ENCODE measurements at places on chromosomes 7 and 10.

DNA sequence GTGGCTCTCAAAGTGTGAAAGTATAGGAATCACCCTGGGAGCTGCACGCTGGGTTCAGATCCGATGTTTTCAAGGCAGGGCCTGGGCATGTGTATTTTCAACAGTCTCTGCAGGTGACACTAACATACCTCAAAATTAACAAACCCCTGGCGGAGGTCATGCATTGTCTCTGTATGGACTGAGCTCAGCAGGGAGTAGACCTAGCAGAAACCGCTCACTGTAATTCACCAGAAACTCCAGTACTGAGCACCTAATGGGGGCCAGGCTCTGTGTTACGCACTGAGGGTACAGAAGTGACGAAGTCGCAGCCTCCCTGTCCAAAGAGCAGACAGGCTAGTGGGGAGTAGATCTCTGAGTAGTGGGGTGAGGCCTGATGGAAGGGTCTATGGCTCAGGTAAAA, 5.6 kb downstream of the STRA8 start:
- no peak for DNase-seq

GRCh38 chr10:100828738-100829096, 83.3 kb downstream of the PAX2 start:
- DNase-seq, result no peak

- peak; percentile 49 for DNase-seq
Measured at GRCh38 chr7:30028749-30029635, 780 bp downstream of the PLEKHA8 start.

DNA sequence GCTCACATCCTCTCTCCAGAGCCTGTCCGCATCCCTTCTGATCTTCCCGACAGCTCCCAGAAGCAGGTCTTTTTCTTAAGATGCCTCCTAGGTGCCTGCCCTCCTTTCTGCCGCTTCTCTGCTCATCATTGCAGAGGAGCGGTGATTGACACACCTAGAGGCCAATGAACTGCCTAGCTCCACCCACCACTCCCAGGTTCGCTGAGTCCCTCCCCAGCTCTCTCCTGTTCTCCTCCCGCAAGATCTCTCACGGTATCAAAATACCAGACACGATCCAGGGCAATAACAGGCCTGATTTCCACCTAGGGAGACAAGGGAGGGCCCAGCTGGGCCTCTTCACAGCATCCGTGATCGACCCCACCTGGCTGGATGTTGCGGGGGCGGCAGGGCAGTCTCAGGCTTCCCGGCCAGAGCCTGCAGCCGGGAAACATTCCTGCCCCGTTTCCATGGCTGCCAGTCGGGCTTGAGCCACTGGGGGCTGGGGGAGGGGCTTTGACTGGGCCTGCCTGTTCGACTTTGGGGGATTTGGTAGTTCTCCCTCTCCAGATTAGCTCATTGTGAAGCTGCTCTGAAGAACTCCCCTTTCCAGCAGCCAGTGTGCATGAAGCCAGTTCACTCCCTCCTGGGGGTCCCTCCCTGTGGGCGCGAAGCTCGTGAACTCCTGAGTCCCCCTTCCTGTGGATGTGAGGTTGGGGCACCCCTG, 373.5 kb downstream of the RPS24 start:
- peak; percentile 71 for DNase-seq

DNA sequence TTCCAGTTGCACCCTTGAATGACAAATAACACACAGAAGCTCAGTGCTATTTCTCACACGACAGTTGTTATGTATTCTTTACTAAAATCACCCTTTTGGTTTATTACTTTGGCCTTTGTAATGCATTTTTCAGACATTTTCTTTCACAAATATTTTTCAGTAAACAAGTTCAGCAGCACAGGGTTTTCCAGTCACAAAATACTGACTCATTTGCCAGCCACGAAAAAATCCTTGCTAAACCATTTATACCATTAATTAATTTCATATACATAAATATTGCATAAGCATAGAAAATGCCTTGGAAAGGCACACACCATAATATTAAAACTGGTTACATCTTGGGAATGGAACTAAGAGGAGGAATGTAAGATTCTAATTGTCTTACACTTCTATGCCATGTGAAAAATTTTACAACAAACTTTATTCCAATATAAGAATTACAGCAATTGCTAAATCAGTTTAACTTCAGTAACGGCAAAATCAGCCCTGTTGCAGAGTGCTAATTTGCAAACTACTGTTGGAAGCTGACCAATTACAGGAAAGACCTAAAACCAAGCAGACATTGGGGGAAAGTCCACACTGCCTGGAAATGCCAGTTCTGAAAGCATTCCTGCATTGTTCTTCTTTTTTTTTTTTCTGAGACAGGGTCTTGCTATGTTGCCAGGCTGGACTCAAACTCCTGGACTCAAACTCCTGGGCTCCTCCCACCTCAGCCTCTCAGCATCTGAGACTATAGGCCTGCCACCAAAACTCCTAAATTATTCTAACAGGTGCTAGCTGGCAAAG, 31.6 kb upstream of the PBLD start:
- no peak for DNase-seq

DNA sequence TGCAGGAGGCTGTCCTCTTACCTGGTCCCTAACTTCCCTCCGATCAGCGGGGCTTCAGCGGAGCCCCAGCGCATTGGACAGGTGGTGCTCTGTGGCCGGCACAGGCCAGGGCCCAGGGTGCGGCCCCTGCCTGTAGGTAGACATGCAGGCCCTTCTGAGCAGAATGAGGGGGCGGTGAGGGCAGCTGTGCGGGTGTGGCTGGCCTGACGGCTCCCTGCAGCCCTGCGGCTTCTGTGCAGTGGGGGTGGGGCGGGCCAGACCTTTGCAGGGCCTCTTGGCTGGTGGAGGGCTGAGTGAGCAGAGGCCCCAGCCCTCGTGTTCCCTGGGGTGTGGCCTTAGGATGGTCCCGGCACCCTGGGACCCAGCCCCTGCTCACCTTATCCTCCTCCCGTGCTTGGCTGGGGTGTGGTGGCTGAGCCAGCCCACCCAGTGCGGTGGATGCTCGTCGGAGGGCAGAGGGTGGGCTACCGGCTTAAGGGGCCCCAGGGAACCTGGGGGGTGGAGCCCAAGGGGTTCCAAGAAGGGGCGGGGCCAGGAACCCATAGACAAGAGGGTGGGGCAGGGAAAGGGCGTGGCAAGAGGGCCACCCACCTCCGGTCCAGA, 175.2 kb upstream of the TNRC18 start:
- DNase-seq, result no peak

GRCh38 chr10:11684717-11685645, 57.2 kb upstream of the ECHDC3 start:
- DNase-seq, result peak; percentile 65

DNA sequence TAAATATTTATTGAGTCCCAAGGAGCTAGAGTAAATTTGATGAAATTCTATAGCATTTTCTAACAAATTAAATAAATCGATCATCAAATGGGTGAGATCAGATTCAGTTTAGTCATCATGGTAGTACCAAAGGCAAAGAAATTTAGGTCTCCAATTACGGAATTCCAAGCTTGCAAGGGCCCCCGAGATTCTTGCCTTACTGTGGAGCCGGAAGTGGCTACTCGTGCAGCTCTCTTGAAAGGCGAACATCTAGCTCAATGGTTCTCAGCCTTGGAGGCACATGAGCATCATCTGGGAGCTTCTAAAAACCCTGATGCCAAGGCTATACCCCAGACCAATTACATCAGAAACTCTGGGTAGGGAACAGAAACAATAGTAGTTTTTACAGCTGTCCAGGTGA, 117.9 kb upstream of the PRR15 start:
- DNase-seq, result no peak

DNA sequence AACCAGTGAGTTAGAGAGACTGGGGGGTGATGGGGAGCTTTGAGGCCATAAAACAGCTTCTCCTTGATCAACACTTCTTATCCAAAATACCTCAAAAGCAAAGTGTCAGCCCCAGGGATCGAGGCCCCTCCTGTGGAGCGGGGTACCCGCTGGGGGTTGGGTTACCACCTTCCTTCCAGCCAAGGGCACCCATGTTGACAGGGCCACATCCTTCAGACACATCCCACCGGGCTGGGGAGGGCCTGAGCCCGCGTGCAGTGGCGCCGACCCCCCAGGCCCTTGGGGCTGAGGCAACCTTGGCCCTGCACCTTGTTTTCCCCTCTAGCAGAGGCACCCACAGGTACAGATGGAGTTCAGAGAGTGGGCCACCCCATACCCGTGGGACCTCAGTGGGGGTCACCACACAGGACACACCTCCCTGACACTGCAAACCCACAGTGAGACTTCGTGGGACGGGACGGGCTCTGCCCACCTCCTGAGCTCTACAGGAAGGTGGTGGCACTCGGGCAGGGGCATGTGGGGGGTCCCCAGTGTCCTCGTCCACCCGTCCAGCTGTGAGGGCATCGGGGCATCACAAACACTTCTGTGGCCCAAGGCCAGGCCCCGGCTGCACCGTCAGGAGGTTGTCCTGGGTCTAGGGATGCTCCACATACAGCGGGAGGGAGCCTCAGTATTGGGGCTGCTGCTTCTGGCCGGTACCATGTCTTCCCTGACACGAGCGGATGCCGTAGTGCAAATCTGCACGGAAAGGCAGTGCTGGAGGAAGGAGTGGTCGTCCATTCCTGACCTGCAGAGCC, 10.7 kb downstream of the DPYSL4 start:
- DNase-seq, result no peak

DNA sequence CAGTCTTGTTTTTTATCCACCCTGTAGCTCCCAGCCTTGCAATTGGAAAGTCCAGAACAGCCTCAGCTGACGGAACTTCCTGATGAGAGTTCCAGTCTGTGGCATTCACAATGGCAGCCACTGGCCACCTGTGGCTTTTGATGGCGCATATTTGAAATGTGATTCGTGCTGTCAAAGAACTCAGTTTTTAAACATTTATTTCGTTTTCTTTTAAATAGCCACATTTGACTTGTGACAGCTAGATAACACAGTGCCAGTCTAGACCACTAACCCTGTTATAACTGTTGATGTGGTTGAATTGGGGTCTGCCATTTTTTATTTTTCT, 97.3 kb downstream of the INPP5A start:
- no peak for DNase-seq

DNA sequence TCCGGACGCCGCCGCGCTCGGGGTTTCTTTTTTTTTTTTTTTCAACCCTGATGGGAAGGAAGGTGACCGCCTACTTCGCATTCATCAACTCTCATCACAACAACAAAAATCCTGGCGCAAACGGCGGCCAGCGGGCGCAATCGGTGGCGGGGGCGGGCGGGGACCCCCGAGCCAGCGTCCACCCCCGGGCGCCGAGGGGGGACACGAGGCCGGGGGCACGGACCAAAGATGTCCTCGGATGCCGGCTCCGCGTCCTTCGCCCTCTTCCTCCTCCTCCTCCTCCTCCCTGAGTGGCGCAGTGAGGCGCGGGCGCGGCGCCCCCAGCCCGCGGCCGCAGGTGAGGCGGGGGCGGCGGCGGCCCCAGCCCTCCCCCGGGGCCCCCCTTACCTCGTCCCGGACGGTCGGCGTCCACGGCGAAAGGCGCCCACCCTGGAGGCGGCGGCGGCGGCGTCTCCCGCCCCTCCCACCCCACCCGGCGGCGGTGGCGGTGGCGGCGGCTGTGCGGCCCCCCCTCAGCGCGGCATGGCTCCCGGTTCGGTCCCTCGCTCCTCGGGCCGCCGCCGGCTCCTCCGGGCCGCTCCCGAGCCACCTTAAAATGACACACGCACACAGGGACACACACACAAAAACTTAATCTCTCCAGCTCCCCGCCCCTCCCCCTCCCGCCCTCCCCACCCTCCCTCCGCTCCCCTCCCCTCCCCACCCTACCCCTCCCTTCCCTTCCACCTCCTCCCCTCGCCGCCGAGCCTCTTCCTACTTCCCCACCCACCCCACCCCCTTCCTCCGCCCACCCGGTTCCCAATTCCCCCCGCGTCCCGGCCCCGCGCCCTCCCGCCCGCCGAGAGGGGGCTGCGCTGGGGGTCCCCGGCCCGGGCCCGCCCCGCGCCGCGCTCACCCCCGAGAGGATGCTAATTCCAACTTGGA, at the start of gene CTBP2:
CTBP2 (minus strand) TSS at position 632 of the 924 bp plus-strand sequence.
- DNase-seq, result peak; percentile 41

GRCh38 chr7:35975851-35976454, 175.1 kb downstream of the SEPTIN7 start:
- DNase-seq, result peak; percentile 86

DNA sequence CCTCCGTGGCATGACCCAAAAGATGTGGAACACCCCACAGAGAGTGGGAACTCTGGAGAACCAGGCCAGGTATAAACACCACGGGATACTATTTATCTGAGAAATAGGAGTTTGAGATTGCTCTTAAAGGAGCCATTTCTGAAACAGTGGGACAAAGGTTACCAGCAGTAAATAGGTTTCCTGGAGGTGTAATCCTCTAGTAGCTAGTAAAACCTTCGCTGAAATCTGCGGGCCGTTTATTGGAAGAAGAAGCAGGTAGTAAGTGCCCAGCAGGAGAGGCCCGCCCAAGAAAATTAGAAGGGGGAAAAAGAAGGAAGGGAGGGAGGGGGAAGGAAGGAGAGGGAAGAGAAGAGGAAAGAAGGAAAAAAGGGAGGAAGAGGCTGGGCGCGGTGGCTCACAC, 51.6 kb downstream of the CHST3 start:
- DNase-seq, result no peak
